ENCODE measurements at places on chromosomes 7 and 10.

DNA sequence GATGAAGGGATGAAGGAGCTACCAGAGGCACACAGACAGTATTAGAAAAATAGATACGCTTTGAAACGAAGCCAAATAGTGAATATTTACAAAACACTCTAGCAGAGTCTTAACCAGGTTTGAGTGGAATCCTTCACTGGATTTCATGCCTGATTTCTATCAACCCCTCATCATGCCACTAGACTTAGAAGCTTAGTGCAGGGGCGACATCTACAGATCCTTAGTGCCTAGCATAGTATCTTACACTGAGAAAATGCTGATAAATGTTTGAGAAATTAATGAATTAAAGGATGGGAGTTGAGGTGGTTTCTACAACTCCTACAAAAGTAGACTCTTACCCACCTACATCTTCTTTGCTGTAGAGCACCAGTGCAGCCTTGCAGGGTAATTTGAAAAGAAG is 54.7 kb upstream of the CCNJ start:
- no peak for DNase-seq

DNA sequence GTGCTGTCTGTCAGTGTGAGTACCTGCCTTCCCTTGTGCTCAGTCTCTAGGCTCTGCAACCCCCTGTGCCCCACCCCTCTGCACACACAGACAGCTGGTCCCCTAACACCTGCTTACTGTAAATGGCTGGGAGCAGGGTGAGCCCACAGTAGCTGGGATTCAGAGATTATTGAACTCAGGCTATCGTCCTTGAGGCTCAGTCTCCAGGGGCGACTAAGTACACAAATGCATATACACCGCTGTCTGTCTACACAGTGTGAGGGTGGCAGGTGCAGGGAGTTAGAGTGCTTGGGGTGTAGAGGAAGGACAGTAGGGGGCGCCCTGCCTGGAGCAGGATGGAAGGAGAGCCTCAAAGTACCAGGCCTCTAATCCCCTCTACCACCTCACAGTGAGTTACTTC is 12.9 kb downstream of the UPP1 start:
- DNase-seq, result peak; percentile 59

- no peak for DNase-seq
These were observed 35.2 kb downstream of the PANK1 start for GRCh38 chr10:89609833-89610346.

DNA sequence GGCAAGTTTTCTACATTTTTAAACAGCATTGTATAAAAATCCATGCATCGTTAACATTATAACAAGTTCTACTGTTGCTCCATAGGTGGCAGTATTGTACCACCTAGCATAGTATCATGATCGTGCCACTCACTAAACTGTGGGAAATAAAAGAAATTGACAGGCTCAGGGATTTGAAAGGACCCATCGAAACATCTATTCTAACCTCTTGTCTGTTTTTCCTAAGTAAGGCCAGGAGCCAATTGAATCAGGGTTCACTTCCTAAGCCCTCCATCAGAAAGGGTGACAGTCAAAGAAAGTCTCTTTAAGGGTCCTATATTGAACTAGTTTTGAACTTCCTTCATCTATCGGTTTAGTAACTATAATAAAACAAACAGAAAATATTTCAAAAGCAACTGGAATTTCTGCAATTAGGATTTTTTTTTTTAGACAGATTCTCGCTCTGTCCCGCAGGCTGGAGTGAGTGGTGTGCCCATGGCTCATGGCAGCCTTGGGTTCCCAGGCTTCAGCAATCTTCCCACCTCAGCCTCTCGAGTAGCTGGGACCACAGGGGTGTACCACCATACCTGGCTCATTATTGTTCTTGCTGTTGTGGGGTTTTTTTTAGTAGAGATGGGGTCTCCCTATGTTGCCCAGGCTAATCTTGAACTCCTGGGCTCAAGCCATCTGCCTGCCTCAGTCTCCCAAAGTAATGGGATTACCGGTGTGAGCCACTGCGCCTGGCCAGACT is 9.4 kb downstream of the HACD1 start:
- DNase-seq, result peak; percentile 10

DNA sequence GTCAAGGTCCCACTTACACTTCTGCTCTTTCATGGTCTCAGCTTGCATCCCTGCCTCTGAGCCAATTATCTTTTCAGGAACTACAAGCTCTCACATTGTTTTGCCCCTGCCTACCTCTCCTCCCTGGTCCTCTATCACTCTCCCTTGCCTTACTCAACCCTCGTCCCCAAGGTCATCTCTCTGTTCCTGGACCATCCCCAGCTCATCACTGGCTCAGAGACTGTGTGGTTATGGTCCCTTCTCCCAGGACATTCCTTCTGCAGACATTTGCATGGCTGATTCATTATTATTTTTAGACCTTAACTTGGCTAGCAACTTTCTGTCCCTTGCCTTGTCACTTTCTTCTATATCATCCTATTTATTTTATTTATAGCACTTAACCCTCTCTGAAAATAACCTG is 17.8 kb upstream of the GPAM start:
- no peak for DNase-seq

DNA sequence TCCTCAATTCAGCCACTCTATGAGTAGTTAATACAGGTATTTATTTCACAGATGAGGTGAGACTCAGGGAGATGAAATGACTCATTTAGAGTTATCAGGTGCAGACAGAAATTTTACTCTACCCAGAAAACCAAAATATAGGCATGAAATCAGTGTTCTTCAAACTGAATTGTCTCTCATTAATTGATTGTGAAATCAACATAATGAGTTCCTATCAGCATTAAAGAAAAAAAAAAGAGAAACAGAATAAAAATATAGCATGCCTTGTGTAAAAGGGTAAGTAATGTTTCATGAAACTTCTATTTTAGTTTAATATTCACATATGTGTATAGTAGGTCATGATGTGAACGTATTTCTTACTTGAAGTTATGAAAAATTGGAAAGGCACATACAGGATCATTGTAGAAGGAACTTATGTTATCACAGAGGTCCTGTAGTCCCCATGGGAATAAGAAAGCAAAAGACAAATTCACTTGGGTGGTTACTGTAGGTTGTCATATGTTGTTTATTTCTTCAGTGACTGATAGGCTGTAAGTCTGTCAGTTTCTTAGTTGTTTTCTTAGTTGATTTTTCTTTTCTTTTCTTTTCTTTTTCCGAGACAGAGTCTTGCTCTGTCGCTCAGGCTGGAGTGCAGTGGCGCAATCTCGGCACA is 47.5 kb downstream of the KAT6B start:
- no peak for DNase-seq

DNA sequence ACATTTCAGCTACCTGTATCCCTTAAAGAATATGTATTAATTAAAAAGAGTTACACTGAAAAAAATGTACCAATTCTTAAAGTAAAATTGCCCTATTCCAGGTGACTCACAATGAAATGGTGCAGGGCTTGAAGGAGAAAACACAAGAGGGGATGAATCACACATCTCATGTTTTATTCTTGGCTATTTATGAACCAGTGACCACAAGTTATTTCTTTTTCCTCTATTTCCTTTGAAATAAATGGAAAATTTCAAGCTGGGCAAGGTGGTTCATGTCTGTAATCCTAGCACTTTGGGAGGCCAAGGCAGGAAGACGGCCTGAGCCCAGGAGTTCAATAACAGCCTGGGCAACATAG is 106.8 kb downstream of the UBE2H start:
- DNase-seq, result no peak

DNA sequence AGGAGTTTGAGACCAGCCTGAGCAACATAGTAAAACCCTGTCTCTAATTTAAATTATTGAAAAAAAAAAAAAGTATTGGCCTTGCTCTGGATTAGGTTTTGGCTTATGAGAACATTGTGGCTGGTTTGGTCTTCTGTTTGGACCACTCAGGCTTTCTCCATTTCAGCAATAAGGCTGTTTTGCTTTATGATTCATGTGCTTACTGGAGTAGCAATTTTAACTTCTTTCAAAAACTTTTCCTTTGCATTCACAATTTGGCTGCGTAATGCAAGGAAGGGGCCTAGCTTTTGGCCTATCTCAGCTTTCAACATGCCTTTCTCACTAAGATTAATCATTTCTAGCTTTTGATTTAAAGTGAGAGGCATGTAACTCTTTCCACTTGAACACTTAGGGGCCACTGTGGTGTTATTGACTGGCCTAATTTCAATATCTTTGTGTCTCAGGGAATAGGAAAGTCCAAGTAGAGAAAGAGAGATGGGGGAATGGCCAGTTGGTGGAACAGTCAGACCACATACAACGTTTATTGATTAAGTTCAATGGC is 38.0 kb upstream of the SRPK2 start:
- no peak for DNase-seq

DNA sequence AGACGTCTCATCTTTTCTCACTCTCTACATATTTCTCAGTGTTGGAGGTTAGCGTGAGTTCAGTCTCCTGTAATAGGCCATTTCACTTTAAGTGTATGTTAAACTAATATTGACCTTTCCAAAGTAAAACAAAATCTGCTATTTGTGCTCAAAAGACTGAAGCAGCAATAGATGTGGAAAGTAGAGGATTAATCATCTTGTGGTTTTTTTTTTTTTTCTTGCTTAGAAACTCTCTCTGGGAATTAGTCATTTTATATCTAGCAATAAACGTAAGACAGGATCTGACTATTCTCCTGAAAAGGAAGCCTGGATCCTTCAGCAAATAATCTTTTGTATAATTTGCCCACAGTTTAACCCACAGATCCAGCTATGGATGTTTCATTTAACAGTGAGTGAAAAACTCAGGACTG is 81.7 kb downstream of the NRP1 start:
- DNase-seq, result no peak
